Hair follicle dermal papilla cell (primary cell): ENCODE measurements at places on chromosomes 13 and 19. TPM values are rescaled to one million over a fixed set of nuclear protein-coding genes. Genes with fewer than 3 reads are reported as not detected.

Gene SRRM5
- 0.24 TPM in 1 of 2 replicates, not detected in the other for total RNA-seq

Gene CERS1
- total RNA-seq = 0.49 and 0.65 TPM in 2 replicates

Gene SERTAD3
- total RNA-seq = 37.6 and 44.9 TPM in 2 replicates

Gene FAM124A
- total RNA-seq = 0.97 and 1.2 TPM in 2 replicates

Gene CYP4F12
- total RNA-seq = not detected in 2 replicates

Gene RNF17
- total RNA-seq = not detected in 2 replicates

Gene PCDH17
- total RNA-seq = 1.3 and 2.1 TPM in 2 replicates

Gene LHB
- total RNA-seq = 0.49 and 0.61 TPM in 2 replicates

Gene RPL18
- 1,307 and 1,432 TPM in 2 replicates for total RNA-seq

Gene CYP2F1
- not detected in 2 replicates for total RNA-seq

Gene ZNF222
- total RNA-seq = 6.2 and 6.9 TPM in 2 replicates

Gene CAB39L
- total RNA-seq = 9.5 and 14.0 TPM in 2 replicates

Gene MTUS2
- 5.5 and 7.4 TPM in 2 replicates for total RNA-seq

Gene ATCAY
- not detected in 2 replicates for total RNA-seq

Gene NCCRP1
- total RNA-seq = not detected in 2 replicates

Gene BRD4
- total RNA-seq = 32.1 and 37.3 TPM in 2 replicates

Gene ZNF69
- 7.0 and 8.3 TPM in 2 replicates for total RNA-seq

Gene NXNL1
- not detected in 2 replicates for total RNA-seq

Gene TNFSF11
- total RNA-seq = 0.16 TPM in 1 of 2 replicates, not detected in the other

Gene OR10H4
- not detected in 2 replicates for total RNA-seq

Gene IGFL1
- not detected in 2 replicates for total RNA-seq

Gene TMEM238
- 0.16 TPM in 1 of 2 replicates, not detected in the other for total RNA-seq

Gene KIR3DL2
- total RNA-seq = not detected in 2 replicates
